ENCODE measurements at places on chromosomes 3 and 15.

DNA sequence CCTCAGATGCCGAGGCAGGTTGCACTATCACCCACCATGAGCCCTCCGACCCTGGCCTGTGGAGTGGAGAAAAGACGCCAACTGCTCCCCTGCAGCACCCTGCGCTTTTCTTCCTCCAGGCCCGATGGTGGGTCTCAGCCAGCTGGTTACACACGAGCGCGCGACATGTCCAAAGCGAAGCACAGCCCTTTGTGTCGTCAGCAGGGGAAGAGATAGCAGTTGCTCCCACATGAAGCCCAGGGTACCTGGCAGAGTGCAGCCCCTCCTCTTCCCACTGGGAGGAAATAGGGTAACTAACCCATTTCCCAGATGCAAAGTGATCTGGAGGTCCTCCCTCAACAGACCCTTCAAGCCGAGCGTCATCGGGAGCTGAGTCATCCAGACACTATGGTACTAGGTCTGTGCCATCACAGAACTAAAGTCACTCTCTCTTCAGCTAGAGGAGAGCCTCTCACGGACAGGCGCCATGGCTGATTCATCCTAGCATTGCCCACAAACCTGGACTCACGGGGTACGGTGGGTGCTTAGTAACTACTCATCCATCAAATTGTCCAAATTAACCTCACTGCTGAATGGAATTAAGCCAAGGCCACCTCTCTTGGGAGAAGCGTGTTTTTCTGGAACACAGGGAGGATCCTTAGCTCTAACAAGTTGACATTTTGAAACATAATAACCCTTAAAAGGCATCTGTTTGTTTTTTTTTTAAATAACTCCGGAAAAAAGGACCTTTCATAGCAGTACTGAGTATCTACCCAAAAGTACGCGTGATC lies 45.2 kb upstream of the BDH1 start:
- no peak for DNase-seq

DNA sequence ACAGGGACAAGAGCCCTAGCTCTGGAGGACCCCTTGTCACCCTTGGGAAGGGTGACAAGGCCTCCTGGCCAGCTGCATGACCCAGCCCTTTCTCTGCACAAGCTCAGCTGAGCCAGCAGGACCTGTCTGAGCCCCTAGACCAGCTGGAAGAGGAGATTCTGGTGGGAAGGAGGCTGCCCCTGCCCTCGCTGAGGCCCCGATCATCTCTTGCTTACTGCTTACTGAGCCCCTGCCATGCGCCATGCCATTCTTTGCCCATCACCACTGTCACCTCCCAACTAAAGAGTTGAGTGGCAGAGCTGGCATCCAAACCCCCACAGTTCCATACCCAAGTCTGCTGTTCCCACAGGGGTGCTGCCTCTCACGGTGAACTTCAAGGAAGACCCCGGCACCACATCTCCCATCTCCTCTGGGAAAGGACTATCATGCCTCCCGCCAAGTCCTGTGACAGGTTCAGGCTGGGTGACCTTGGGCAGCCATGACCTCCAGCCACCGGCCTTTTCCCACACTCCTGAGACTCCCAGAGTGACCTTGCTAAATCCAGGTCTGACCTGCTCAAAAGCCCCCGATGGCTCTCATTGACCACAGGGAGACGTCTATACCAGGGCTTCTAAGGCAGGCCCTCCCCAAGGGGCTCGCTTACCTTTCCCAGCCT lies 34.0 kb downstream of the ACSBG1 start:
- DNase-seq = no peak

- DNase-seq = no peak
These were observed 4.7 kb upstream of the CLDN1 start for GRCh38 chr3:190326930-190327329.

GRCh38 chr15:52529341-52529924 lies 753 bp upstream of the MYO5A start:
- no peak for DNase-seq

DNA sequence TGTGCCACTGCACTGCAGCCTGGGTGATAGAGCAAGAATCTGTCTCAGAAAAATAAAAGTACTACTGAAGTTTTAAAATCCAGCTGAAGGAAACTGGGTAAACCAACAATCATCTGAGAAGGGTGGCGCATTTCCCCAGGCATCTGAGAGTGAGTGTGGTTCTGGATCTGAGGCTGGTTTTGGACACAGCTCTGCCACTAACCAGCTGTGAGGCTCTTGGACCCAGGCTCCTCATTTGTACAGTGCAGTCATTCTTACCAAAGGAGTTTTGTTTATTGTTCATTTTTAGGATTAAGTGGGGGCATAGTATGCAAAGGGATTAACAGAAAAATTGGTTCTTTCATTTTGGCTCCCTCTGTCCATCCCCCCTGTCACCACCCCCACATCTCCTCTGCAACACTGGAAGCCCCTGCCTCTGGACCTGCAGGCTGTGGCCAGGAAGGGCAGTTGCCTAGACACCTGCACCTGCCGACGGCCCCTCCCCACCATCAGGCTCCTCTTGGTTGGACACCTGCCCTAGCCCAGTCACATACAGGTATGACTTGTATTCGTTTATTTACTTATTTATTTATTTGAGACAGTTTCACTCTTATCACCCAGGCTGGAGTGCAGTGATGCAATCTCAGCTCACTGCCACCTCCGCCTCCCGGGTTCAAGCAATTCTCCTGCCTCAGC lies 8.8 kb downstream of the NUP210 start:
- DNase-seq = no peak

GRCh38 chr3:169668957-169669741 lies 5.6 kb upstream of the MECOM start:
- peak; percentile 85 for DNase-seq

DNA sequence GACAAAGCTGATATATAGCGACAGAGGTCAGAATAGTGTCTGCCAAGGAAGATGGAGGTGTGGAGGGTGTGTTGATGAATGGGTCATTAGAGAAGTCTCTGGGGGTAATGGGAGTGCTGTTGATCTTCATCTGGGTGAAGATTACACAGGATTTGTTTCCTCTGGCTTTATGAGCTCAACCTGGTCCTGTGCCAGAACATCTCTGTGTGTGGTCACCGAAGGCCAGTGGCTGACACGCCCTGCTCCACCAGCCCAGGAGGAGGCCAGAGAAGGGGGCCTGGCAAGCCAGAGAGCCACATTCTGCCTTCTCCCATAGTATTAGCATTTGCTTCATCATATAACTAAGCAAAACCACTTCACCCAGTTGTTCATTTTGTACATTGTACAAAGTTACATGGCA lies 121.1 kb downstream of the ZNF621 start:
- no peak for DNase-seq

DNA sequence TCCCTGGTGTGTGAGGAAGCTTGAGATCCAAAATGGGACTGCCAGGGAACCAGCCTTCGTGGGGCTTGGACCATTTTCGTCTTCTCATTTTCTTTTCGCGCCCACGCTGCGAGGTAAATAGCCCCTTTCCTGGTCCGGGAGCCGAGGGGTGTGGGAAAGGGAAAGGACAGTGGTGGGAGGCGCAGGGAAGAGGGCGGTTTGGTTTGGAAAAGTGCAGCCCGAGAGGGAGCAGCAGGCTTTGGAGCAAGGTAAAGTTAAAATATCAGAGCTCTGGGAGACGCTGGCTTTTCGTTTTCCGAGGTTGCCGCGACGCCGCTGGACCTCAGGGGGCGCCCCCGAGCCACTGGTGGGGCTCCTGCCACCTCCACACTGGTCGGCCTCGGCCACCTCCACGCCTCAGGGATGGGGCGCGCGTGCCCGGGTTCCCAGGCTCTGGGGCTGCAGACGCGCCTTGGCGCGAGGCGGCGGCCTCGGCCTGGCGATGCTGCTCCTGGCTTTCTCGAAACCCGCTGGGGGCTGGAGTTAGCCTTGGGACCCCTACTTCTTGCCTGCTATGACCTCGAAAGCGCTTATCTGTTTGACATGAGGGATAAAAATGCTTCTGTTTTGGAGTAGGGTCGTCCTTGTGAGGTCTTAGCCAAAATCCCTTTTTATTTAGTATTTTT lies 3.2 kb downstream of the PTPRG start:
- peak; percentile 73 for DNase-seq

DNA sequence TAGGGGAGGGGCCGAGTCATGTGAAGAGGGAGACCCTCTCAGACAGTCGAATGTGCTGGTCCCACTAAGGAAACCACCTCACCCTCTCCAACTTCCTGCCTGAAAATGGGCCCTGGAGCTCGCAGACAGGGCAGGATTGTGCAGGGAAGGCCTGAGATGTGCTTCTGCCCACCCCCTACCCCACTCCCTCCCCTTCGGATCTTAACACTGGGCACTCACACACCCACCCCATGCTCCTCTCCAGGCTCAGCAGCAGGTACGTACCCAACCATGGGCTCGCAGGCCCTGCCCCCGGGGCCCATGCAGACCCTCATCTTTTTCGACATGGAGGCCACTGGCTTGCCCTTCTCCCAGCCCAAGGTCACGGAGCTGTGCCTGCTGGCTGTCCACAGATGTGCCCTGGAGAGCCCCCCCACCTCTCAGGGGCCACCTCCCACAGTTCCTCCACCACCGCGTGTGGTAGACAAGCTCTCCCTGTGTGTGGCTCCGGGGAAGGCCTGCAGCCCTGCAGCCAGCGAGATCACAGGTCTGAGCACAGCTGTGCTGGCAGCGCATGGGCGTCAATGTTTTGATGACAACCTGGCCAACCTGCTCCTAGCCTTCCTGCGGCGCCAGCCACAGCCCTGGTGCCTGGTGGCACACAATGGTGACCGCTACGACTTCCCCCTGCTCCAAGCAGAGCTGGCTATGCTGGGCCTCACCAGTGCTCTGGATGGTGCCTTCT lies 20.0 kb downstream of the ATRIP start:
- DNase-seq = no peak

DNA sequence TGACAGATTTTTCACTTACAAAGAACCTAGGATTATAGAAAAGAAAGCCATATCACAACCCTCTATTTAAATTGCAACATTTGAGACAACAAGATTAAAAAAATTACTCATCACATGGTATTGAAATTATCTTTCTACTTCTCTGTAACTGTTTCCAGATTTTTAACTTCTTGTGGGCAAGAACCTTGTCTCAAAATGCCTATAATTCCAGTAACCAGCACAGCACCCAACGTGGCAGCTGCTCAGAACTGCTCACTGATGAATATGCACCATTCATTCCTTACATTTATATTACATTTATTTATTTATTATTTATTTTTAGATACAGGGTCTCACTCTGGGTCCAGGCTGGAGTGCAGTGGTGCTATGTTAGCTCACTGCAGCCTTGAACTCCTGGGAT lies 216.1 kb downstream of the THRB start:
- no peak for DNase-seq

GRCh38 chr15:98830034-98830634 lies 177.5 kb downstream of the PGPEP1L start:
- no peak for DNase-seq

DNA sequence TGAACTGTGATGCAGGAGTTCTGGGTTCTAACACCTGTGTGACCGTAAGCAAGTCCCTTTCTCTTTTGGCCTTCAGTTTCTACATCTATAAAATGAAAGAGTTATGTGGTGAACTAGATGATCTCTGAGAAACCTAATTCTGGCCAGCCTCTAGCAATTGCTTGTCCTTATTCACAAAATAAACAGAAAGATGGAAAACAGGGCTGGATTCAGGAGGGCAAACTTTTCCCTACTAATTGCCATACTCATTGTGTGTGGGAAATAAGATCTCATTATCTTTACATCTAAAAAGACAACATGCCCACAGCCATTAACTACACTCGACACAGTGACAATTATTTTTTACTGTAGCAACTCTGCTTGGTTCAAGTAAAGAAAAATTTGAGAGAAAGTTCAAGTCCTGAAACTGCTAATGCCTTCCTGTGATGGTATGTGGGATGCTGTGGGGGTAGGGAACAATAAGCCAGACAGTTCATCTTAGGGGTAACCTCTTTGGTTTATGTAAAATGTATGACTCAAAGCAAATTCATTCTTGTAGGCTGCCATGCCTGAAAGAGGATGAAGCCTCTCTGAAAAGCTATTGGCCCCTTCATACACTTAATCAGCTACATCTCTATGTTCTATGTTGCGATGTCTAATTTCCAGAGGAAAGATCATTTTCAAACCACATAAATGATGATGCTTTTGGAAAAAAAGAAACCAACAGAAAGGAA lies 177.6 kb upstream of the BCL6 start:
- DNase-seq = no peak

GRCh38 chr3:157816296-157816695 lies 289.9 kb downstream of the SHOX2 start:
- DNase-seq = no peak

- peak; percentile 80 for DNase-seq
These were observed 49.7 kb downstream of the SEMA5B start for GRCh38 chr3:122977746-122978466.

DNA sequence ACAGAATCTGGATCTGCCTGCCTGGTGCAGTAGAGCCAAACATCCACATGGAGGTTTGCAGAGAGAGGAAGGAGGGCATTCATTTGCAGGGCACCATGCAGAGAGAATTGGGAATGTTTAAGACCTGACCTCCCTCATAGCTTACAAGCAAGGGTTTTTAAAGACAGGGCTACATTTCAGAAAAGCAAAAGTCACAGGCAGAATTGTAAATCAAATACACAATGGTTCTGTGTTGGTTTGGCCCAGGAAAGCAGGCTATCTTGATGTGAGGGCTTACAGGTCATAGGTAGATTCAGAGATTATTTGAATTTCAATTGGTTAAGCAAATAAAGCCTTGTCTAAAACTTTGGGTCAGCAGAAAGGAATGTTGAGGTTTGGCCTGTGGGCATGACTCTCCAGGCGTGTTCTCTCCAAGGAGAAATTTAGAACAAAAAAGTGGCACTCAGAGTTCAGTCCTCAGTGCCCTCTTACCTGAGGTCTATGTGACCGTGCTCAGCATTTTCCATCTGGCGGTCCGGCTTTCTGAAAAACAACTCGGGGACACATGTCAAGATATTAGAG lies 91.5 kb downstream of the CD47 start:
- peak; percentile 44 for DNase-seq

- DNase-seq = no peak
These were observed 301.9 kb upstream of the NR2F2 start for GRCh38 chr15:96028620-96029019.

DNA sequence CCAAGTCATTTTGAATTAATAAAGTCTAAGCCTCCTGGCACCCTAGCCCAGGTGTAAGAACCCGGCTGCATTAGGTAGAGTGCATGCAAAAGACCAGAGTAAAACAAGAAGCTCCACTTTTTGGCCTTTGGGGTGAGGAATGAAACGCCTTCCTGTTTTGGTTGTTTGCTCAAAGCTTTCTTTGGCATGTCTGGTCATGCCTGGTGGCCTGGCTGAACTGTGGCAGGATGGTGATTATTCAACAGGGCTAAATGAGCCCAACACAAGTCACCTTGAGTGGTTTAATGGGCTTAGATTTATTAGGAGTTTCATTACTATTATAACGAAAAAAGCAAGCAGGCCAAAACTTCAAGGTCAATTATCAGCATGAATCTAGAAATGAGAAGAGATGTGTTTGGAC lies 40.9 kb upstream of the LDHAL6B start:
- no peak for DNase-seq

Data from iPS-NIHi11 (cell line).